Thoracic aorta (tissue), 2 donors: ENCODE measurements at places on chromosomes 13 and 19. TPM values are rescaled to one million over a fixed set of nuclear protein-coding genes. Genes with fewer than 3 reads are reported as not detected.

GRCh38 chr13:111966933-111967332, 100.0 kb upstream of the SOX1 start:
- DNase-seq, result no peak
- H3K27me3 ChIP-seq, result no peaks in the 10 kb centered on the region
- no peaks in the 10 kb centered on the region for H3K4me1 ChIP-seq
- no peaks in the 10 kb centered on the region for H3K36me3 ChIP-seq
- no peak overlapping the region for H3K27ac ChIP-seq
- H3K4me3 ChIP-seq, result no peak overlapping the region

- no peaks in the 10 kb centered on the region for H3K36me3 ChIP-seq
- no peak for DNase-seq
- peaks cover 8% of the 10 kb centered on the region for H3K27me3 ChIP-seq
Observed at GRCh38 chr19:1769645-1769985, 16.3 kb downstream of the ONECUT3 start.

DNA sequence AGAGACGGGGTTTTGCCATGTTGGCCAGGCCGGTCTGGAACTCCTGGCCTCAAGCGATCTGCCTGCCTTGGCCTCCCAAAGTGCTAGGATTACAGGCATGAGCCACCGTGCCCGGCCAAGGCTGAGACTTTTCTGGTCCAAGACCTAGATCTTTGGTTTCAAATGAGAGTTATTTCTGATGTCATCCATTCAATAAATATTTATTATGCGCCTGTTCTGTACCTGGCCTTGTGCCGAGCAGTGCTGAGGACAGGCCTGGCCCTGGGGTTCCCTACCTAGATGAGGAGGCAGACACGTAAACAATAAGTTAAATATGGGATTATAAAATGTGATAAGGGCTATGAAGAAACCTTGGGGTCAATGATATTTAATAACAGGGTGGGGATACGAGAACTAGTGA, 4.5 kb downstream of the RELB start:
- no peak overlapping the region for H3K4me3 ChIP-seq
- H3K27me3 ChIP-seq, result no peaks in the 10 kb centered on the region
- H3K27ac ChIP-seq, result no peak overlapping the region
- no peak for DNase-seq
- H3K4me1 ChIP-seq, result peaks cover 5% of the 10 kb centered on the region
- H3K36me3 ChIP-seq, result peaks cover 3% of the 10 kb centered on the region

IZUMO2 gene
- total RNA-seq, result not detected

POSTN gene
- total RNA-seq, result 145 TPM

SPRED3 gene
- total RNA-seq, result 16.4 TPM
